GM23338 (cell line): ENCODE measurements at places on chromosomes 5 and 9. TPM values are rescaled to one million over a fixed set of nuclear protein-coding genes. Genes with fewer than 3 reads are reported as not detected.

GRCh38 chr5:17816944-17817343 lies 182.7 kb downstream of the TAF11L14 start:
- no peaks in the 10 kb centered on the region for H3K4me1 ChIP-seq
- no peaks in the 10 kb centered on the region for H3K36me3 ChIP-seq
- H3K27me3 ChIP-seq: no peaks in the 10 kb centered on the region
- DNase-seq: no peak

DNA sequence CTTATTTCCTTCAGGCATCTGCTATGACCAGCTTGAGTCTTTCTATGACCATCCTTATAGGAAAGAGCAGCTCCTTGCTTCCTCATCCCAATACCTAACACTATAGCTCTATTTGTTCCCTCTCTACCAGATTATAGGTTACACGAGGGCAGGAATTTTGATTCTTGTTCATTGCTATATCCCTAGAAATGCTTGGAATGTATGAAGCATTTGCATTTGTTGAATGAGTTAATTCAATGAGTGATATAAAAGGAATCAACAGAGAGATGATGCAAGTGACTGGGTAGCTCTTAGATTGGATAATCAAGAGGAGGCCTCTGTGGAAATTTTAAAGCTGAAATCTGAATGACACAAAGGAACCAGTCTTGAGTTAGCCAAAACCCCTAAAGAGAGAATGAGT lies 13.9 kb downstream of the ZCCHC9 start:
- peaks cover 11% of the 10 kb centered on the region for H3K4me1 ChIP-seq
- H3K36me3 ChIP-seq: 0 out of 2 replicates have a peak, but pooled peaks cover 13% of the 10 kb centered on the region
- H3K4me3 ChIP-seq: no peak overlapping the region

DNA sequence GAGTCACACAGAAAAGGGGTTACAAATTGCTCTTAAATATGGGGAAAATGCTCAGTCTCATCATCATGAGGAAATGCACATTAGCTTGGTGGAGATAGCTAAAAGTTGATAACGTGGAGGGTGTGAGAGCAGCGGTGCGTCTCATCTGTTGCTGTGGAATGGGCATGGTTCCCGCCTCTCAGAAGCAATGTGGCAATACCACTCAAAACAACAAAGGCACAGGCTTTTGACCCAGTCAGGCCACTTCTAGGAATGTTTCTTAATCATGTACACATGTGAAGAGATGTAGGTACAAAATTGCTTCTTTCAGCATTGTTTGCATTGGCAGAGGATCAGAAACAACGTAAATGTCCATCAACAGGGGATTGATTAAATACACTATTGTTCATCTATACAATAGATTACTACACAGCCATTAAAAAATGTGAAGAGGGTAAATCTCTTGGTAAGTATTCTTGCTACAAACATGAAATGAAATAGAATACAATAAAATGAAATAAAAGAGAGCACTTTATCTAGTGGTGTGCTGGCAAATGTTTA lies 212.6 kb upstream of the MSX2 start:
- H3K27ac ChIP-seq: no peak overlapping the region
- H3K27me3 ChIP-seq: no peaks in the 10 kb centered on the region
- H3K36me3 ChIP-seq: no peaks in the 10 kb centered on the region
- DNase-seq: no peak
- no peak overlapping the region for H3K4me3 ChIP-seq
- H3K4me1 ChIP-seq: no peaks in the 10 kb centered on the region

- DNase-seq: no peak
- no peaks in the 10 kb centered on the region for H3K36me3 ChIP-seq
- no peak overlapping the region for H3K27ac ChIP-seq
Measured at GRCh38 chr5:171543148-171543815, 123.8 kb downstream of the FGF18 start.

DNA sequence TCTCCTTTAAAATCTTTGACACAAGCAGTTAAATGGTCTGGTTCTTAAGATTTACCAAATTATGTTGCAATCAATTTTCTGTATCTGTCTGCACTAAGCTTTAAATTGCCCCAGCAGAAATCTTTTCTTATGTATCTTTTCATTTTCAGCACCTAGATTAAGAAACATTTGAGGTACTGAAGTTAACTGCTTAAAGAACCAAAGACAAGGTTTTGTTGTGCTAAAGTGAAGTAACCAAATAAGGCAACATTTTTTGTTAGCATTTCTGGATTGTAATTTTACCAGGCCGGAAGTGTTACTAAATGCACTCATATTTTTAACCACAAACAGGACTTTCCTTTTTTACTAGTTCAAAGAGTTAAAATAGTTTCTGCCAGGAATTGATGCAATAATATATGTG lies 24.1 kb upstream of the MTAP start:
- no peaks in the 10 kb centered on the region for H3K36me3 ChIP-seq
- no peak for DNase-seq
- no peak overlapping the region for H3K4me3 ChIP-seq
- H3K4me1 ChIP-seq: peaks cover 6% of the 10 kb centered on the region; the same call in 1 of the 2 replicates

- no peak overlapping the region for H3K4me3 ChIP-seq
- no peak for DNase-seq
- H3K27me3 ChIP-seq: no peaks in the 10 kb centered on the region
- 0 out of 2 replicates have a peak, but pooled peaks cover 8% of the 10 kb centered on the region for H3K4me1 ChIP-seq
Measured at GRCh38 chr9:89754193-89754592, 149.4 kb downstream of the GADD45G start.

- H3K4me1 ChIP-seq: peaks cover 10% of the 10 kb centered on the region
- no peaks in the 10 kb centered on the region for H3K36me3 ChIP-seq
- H3K27ac ChIP-seq: no peak overlapping the region
- H3K4me3 ChIP-seq: no peak overlapping the region
- DNase-seq: no peak
- H3K27me3 ChIP-seq: no peaks in the 10 kb centered on the region
Measured at GRCh38 chr9:125851979-125852378, 104.8 kb downstream of the PBX3 start.

DNA sequence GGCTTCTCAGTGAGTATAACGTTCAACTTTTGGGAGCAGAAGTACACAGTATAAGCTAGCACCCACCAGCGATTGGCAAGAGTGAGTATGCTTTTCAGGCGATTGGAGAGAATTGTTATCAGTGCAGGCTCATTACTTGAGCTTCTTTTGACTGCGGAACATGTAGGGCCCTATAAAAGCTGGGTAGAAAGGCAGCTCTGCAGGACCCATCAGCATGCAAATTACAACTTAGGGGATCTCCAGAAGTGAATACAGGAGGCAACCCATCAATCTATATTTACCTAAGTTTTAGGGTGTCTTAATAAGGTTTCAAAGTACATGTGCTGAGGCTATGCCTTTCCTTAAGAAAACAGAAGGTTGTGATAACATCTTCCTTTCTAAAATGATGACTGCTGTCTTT lies 225.0 kb downstream of the MLLT3 start:
- no peak overlapping the region for H3K4me3 ChIP-seq
- DNase-seq: peak; percentile 29
- H3K4me1 ChIP-seq: peaks cover 11% of the 10 kb centered on the region
- H3K36me3 ChIP-seq: no peaks in the 10 kb centered on the region
- no peak overlapping the region for H3K27ac ChIP-seq
- H3K27me3 ChIP-seq: no peaks in the 10 kb centered on the region

DNA sequence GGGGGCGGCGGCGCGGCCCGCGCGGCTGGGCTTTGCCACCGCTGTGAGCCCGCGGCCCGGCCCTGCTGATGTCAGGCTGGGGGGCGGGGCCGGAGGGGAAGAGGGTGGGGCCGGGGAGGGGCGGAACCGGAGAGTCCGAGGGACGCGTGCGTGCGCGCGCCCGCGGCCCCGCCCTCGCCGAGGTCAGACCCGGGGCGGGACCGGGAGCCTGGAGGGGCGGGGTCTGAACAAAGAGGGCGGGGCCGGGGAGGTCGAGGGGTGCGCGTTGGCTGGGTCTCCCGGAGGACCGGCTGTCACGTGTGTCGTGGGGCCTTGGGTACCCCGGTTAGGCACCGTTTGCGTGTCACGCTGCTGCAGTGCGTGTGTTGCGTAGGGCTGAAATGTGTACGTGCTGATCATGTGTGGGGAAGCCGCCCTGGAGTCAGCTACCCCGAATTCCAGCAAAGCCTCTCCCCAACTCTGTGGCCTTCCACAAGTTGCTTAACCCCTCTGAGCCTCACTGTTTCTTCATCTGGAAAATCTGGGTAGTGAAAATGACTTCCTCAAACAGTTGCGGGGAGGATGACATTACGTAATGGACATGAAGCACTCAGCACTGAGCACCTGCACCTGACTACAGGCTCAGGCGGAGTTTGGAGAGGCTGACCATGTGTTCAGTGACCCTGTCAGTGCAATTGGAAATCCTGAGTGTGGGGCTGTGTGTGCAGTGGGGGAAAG lies at the start of gene RALGDS:
RALGDS (minus strand) TSS at position 43 of the 717 bp plus-strand sequence. CDS start 86 bp downstream, outside the sequence.
- peak within 1 kb of the TSS; percentile 79 for H3K4me3 ChIP-seq
- H3K27ac ChIP-seq: no peak within 1 kb of the TSS

DNA sequence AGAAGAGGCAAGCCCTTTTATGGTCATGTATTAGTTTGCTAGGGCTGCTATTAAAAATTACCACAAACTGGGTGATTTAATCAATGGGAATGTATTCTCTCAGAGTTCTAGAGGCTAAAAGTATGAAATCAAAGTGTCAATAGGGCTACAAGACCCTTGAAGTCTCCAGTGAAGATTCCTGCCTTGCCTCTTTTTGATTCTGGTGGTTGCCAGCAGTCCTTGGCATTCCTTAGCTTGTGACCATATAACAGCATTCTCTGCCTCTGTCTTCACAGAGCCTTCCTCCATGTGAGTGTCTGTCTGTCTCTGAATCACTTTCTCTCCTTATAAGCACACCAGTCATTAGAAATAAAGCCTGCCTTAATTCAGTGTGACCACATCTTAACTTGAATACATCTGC lies 282.7 kb downstream of the KCNN2 start:
- H3K27ac ChIP-seq: no peak overlapping the region
- H3K27me3 ChIP-seq: no peaks in the 10 kb centered on the region
- peaks cover 3% of the 10 kb centered on the region; the same call in 1 of the 2 replicates for H3K36me3 ChIP-seq
- DNase-seq: no peak
- no peak overlapping the region for H3K4me3 ChIP-seq

GRCh38 chr5:59390989-59391388 lies 502.5 kb downstream of the PDE4D start:
- 0 out of 2 replicates have a peak, but pooled peaks cover 3% of the 10 kb centered on the region for H3K4me1 ChIP-seq
- H3K4me3 ChIP-seq: no peak overlapping the region
- H3K27me3 ChIP-seq: no peaks in the 10 kb centered on the region
- H3K36me3 ChIP-seq: no peaks in the 10 kb centered on the region; the same call in 1 of the 2 replicates

- no peak overlapping the region for H3K4me3 ChIP-seq
- H3K4me1 ChIP-seq: peaks cover 17% of the 10 kb centered on the region; the same call in 1 of the 2 replicates
- no peak overlapping the region for H3K27ac ChIP-seq
- H3K27me3 ChIP-seq: peaks cover 51% of the 10 kb centered on the region
- H3K36me3 ChIP-seq: no peaks in the 10 kb centered on the region; the same call in 1 of the 2 replicates
Measured at GRCh38 chr9:36996706-36997086, 37.4 kb downstream of the PAX5 start.

GRCh38 chr5:150073677-150074076 lies 12.7 kb downstream of the CSF1R start:
- no peaks in the 10 kb centered on the region for H3K36me3 ChIP-seq
- H3K4me3 ChIP-seq: no peak overlapping the region
- DNase-seq: no peak
- H3K27ac ChIP-seq: no peak overlapping the region
- H3K4me1 ChIP-seq: no peaks in the 10 kb centered on the region
- no peaks in the 10 kb centered on the region for H3K27me3 ChIP-seq

- no peak overlapping the region for H3K4me3 ChIP-seq
- no peaks in the 10 kb centered on the region for H3K36me3 ChIP-seq
- DNase-seq: no peak
- no peaks in the 10 kb centered on the region for H3K27me3 ChIP-seq
- H3K27ac ChIP-seq: no peak overlapping the region
- H3K4me1 ChIP-seq: no peaks in the 10 kb centered on the region
Measured at GRCh38 chr9:115691693-115692092, 461.9 kb upstream of the PAPPA start.

DNA sequence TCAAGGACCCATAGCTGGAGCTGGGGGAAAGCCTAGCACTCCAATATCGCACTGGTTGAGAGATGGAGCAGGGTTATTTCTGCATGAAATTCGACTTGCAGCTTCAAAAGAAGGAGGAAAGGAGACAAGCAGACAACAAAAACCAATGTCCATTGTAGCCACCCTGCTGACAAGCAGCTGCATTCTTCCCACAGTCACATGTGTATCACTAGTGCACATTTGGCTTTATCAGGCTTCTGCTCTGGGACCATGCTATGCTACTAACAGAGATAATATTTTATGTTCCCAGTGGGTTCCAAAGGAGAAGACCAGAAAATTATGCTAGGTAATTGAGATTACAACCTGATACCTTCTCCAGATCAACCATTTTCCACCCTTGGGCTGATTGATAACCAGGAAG lies 59.7 kb downstream of the MFAP3 start:
- H3K36me3 ChIP-seq: no peaks in the 10 kb centered on the region
- no peak for DNase-seq
- H3K27me3 ChIP-seq: no peaks in the 10 kb centered on the region
- H3K4me1 ChIP-seq: 0 out of 2 replicates have a peak, but pooled peaks cover 3% of the 10 kb centered on the region

DNA sequence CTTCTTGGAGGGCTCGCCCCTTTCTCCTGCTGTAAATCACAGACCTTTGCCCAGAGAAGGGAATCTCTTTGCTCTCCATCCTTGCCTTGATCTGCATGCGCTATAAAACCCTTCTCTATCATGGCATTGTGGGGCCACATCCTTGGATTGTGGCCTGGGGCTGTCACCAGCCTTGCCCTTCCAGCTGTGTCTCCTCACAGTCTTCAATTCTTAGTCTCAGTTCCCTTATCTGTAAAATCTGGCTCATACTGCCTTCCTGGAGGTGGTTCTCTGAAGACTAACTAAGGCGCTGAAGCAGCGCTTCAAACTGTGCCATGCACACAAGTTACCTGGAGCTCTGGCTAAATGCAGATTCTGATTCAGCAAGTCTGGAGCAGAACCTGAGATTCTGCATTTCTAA lies 53.4 kb upstream of the RARS1 start:
- peaks cover 9% of the 10 kb centered on the region; the same call in 1 of the 2 replicates for H3K4me1 ChIP-seq
- H3K27ac ChIP-seq: no peak overlapping the region
- DNase-seq: no peak
- no peaks in the 10 kb centered on the region for H3K27me3 ChIP-seq
- peaks cover 9% of the 10 kb centered on the region; the same call in 1 of the 2 replicates for H3K36me3 ChIP-seq
- no peak overlapping the region for H3K4me3 ChIP-seq

DNA sequence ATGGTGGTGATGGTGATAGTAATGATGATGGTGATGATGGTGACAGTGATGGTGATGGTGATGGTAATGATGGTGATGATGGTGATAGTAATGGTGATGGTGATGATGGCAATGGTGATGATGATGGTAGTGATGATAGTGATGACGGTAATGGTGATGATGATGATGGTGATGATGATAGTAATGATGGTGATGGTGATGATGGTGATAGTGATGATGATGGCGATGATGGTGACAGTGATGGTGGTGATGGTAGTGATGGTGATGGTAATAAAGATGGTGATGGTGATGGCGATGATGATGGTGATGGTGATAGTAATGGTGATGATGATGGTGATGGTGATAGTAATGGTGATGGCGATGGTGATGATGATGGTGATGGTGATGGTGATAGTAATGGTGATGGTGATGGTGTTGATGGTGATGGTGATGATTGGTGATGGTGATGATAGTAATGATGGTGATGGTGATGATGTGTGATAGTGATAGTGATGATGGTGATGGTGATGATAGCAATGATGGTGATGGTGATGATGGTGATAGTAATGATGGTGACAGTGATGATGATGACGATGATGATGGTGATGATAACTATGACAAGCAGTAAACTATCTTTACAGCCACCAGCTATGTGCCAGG lies 38.6 kb downstream of the PHF2 start:
- no peak overlapping the region for H3K4me3 ChIP-seq
- no peak for DNase-seq
- H3K4me1 ChIP-seq: peaks cover 13% of the 10 kb centered on the region
- H3K27me3 ChIP-seq: no peaks in the 10 kb centered on the region

The FGD3 gene
- total RNA-seq: 1.7 and 2.0 TPM in 2 replicates

The CD74 gene
- 49.8 and 54.8 TPM in 2 replicates for total RNA-seq

The KCTD16 gene
- 0.16 and 0.76 TPM in 2 replicates for total RNA-seq

The CMBL gene
- 13.2 and 23.3 TPM in 2 replicates for total RNA-seq

The TMC1 gene
- 0.54 and 1.2 TPM in 2 replicates for total RNA-seq
